ENCODE measurements at places on chromosomes 16 and 17. TPM values are rescaled to one million over a fixed set of nuclear protein-coding genes. Genes with fewer than 3 reads are reported as not detected.

The MYH2 gene
- total RNA-seq: not detected

The ATP2A3 gene
- 0.75 TPM for total RNA-seq

The MYCBPAP gene
- total RNA-seq: 1.5 TPM

DNA sequence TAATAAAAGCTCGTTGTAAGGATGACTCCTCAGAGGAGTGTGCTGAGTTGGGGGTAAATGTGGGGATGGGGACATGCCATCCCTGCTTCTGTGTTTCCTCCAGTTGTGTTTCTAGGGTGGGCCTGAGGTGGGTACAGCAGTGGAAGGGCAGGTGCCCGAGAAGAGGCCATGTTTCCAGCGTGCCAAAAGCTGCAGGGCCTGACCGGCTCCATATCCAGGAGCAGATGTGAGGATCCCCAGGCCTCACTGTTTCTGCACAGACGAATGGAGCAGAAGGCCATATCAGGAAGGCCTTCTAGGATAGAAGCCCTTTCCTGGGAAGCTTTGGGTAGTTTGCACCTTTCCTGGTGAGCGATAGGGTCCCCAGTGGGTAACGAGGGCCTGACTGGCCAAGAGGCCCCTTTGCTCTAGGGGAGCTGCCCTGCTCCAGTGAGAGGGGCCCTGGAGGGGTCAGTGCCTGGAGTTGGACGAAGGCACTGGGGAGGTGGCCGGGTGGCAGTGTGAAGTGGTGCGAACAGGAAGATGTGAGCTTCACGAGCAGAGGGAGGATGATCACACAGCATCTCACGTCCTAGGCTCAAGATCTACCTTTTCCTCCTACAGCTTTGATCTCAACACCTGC is 62.9 kb downstream of the SHISA6 start:
- DNase-seq: no peak

DNA sequence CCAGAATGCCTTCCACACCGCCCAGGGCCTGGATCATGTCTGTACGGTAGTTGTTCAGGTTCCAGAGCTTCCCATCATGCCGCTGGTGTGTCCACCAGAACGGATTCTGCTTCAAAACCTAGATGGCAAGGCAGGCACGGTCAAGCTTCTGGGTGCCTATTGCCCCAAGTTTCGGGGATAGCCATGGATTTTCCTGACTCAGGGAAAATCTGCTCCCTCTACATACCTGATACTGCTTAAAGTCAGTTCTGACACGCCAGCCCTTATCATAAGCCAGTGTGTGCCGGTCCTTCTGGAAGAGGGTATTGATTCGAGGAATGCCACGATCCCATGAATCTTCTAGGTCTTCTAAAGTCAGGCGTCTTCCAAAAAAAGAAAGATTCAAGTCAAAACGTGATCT is 11.4 kb upstream of the RILP start:
- no peak for DNase-seq

DNA sequence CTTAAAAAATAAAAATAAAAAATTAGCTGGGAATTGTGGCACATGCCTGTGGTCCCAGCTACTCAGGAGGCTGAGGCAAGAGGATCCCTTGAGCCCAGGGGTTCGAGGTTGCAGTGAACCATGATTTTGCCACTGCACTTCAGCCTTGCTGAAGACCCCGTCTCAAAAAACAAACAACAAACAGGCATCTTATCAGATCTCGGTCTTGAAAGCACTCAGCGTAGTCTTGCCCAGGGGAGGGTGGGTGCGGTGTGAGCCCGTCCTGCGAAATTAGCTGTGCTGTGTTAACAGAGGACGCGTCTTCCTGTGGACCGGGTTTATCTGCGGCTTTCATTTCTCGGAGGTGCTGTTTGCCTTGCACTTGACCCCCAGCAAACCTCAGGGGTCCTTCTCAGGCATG is 5.4 kb downstream of the GAA start:
- DNase-seq: no peak

DNA sequence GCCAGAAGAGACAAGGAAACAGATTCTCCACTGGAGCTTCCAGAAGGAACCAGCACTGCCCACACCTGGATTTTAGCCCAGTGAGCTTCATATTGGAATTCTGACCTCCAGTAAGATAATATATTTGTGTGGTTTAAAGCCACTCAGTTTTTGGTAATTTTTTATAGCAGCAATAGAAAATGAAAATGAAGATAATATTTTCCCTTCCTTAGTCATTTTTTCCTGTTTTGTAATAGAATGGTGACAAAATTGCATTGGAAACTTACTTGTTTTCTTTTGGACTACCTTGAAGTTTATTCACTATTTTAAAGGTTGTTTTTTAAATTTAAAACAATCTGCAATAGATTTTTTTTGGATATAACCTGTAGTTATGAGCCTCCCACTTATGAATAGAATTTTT is 29.8 kb upstream of the IRF8 start:
- DNase-seq: no peak

GRCh38 chr17:43326490-43327275 is 72.1 kb upstream of the ARL4D start:
- no peak for DNase-seq

DNA sequence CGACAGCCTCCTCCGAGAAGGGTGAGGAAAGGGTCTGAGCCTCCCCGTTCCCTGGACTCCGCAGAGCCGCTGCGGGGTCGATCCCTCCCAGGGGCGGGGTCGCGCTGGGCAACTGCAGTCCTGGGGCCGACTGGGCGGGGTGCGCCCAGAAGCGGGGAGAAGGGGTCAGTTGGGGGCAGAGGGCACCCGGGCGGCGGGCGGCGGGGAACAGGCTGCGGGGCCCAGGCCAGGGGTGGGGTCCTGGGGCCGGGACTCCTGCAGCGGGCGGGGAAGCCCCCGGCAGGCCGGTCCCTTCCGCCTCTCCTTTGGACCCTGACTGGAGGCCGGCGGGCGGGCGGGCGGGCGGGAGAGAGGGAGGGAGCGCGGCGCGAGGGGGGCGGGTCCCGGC is 352 bp downstream of the GGNBP2 start:
- DNase-seq: no peak

- no peak for DNase-seq
Observed at GRCh38 chr16:56514845-56515244, 5.0 kb downstream of the BBS2 start.

DNA sequence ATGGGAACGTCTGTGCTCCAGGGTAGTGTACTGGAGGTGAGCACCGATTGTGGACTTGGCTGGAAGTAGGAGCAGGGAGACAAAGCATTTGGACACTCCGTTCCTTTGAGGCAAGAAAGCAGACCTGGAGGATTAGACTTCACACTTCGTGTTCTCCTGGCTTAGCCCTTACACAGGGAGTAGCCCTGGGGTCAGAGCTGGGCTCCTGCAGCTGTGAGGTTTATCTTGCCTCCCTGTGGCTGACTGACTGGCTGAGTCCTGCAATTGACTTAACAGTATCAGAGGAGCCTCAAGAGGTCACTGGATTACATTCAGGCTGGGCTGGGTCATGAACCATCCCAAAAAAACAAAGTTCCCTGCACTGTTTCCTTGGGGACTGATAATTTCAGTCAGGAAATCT is 37.1 kb downstream of the MPRIP start:
- DNase-seq: no peak

- no peak for DNase-seq
Observed at GRCh38 chr17:69567130-69567529, 152.6 kb downstream of the MAP2K6 start.
